Heart left ventricle (tissue), 16 donors: ENCODE measurements at places on chromosomes 7 and 10. TPM values are rescaled to one million over a fixed set of nuclear protein-coding genes. Genes with fewer than 3 reads are reported as not detected.

SPDYE8 gene
- not detected for polyA plus RNA-seq

RPEL1 gene
- polyA plus RNA-seq: not detected

PNLIP gene
- not detected for polyA plus RNA-seq

HOXA1 gene
- not detected for polyA plus RNA-seq

SAP25 gene
- polyA plus RNA-seq: 0.65 TPM

DAGLB gene
- 17.2 TPM for polyA plus RNA-seq

PPP1R17 gene
- not detected for polyA plus RNA-seq

ZNF503 gene
- 6.3 TPM for polyA plus RNA-seq

CYP2C8 gene
- 0.11 TPM for polyA plus RNA-seq

SEMA3E gene
- 0.08 TPM for polyA plus RNA-seq

PIK3AP1 gene
- 1.8 TPM for polyA plus RNA-seq

CDHR3 gene
- polyA plus RNA-seq: 6.1 TPM

ZNF138 gene
- 3.2 TPM for polyA plus RNA-seq

GSDME gene
- polyA plus RNA-seq: 5.8 TPM

CYP3A4 gene
- polyA plus RNA-seq: not detected

CFAP46 gene
- polyA plus RNA-seq: 0.65 TPM

SEMA3C gene
- polyA plus RNA-seq: 11.7 TPM

FOXP2 gene
- 0.72 TPM for polyA plus RNA-seq

PON1 gene
- not detected for polyA plus RNA-seq

PRKRIP1 gene
- polyA plus RNA-seq: 15.1 TPM

C10orf53 gene
- polyA plus RNA-seq: not detected

OR6V1 gene
- polyA plus RNA-seq: not detected

NUDCD3 gene
- 16.7 TPM for polyA plus RNA-seq

FGFR2 gene
- polyA plus RNA-seq: 0.18 TPM

RASSF4 gene
- 66.2 TPM for polyA plus RNA-seq

SPDYE1 gene
- not detected for polyA plus RNA-seq

PCDH15 gene
- 0.04 TPM for polyA plus RNA-seq

SLK gene
- polyA plus RNA-seq: 10.0 TPM

CELF2 gene
- 14.2 TPM for polyA plus RNA-seq

JAKMIP3 gene
- polyA plus RNA-seq: 1.3 TPM

CH25H gene
- 0.27 TPM for polyA plus RNA-seq

CD36 gene
- polyA plus RNA-seq: 529 TPM

ASIC3 gene
- polyA plus RNA-seq: 2.8 TPM

EMX2 gene
- polyA plus RNA-seq: 0.19 TPM

CALML5 gene
- polyA plus RNA-seq: not detected

UNCX gene
- polyA plus RNA-seq: not detected

PRLHR gene
- not detected for polyA plus RNA-seq

COBL gene
- polyA plus RNA-seq: 25.9 TPM

PILRB gene
- 8.7 TPM for polyA plus RNA-seq

TMEM139 gene
- 23.5 TPM for polyA plus RNA-seq

FAM131B gene
- polyA plus RNA-seq: 0.19 TPM

GATA3 gene
- polyA plus RNA-seq: 1.0 TPM

CPA5 gene
- polyA plus RNA-seq: not detected

ASB10 gene
- 6.9 TPM for polyA plus RNA-seq

IKZF1 gene
- polyA plus RNA-seq: 0.82 TPM

PIP gene
- not detected for polyA plus RNA-seq

MARVELD1 gene
- 10.1 TPM for polyA plus RNA-seq
